Forelimb muscle (tissue), 1 donor: ENCODE measurements at places on chromosomes 4 and X.
A peak's percentile ranks its signal among the peaks of the same experiment; 100 is the strongest.

DNA sequence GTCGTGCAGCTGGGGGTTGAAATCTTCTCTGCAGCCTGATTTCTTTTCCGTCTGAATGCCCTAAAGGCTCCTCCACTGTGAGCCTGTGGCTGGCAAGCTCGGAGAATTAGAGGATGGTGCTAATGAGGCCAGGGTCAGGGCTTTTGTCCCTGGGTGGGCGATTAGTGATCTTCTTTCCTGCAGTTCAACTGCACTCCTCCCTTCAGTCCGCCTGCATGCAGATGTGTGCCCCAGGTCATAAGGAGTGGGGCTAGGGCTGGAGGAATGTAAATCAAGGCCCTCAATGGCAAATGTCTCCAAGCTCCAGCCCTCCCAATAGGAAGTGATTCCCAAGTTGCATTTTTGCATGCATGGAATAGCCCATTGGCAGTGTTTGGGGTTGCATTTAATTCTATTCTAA lies 405.0 kb downstream of the AFF2 start:
- no peak for DNase-seq

GRCh38 chr4:44848466-44848865 lies 122.1 kb upstream of the GNPDA2 start:
- DNase-seq, result no peak

- DNase-seq, result no peak
Observed at GRCh38 chr4:48212165-48212564, 57.5 kb downstream of the TEC start.

GRCh38 chr4:154836513-154836912 lies 55.4 kb downstream of the RBM46 start:
- DNase-seq, result no peak

- no peak for DNase-seq
Observed at GRCh38 chr4:182894681-182895275, 22.4 kb downstream of the DCTD start.

DNA sequence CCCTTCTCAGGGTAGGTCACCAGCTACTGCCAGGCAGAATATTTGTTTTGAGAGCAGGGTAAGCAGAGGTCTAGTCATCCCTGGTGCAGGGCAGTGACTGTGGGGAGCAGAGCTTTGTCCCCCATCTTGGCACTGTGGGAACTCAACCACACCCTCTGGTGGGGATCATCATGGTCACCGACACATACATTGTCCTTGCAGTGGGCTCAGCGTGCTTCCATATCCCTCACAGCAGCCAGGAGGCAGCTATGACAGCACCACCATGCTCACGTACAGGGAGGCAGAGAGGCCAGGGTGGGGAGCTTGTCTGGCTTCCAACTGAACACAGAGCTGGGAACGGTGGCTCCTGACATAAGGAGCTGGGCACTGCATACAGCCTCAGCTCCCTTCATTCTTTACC lies 102.3 kb downstream of the ENPP6 start:
- no peak for DNase-seq

- no peak for DNase-seq
Observed at GRCh38 chr4:47017494-47017893, 13.9 kb upstream of the GABRB1 start.

- DNase-seq, result no peak
Observed at GRCh38 chrX:115957862-115958490, 212.6 kb upstream of the AGTR2 start.

- no peak for DNase-seq
Observed at GRCh38 chrX:45591650-45592049, 391.0 kb upstream of the DIPK2B start.

- no peak for DNase-seq
Observed at GRCh38 chrX:140425712-140426395, 79.0 kb downstream of the SOX3 start.

- no peak for DNase-seq
Observed at GRCh38 chr4:24570172-24570571, 14.2 kb downstream of the DHX15 start.

DNA sequence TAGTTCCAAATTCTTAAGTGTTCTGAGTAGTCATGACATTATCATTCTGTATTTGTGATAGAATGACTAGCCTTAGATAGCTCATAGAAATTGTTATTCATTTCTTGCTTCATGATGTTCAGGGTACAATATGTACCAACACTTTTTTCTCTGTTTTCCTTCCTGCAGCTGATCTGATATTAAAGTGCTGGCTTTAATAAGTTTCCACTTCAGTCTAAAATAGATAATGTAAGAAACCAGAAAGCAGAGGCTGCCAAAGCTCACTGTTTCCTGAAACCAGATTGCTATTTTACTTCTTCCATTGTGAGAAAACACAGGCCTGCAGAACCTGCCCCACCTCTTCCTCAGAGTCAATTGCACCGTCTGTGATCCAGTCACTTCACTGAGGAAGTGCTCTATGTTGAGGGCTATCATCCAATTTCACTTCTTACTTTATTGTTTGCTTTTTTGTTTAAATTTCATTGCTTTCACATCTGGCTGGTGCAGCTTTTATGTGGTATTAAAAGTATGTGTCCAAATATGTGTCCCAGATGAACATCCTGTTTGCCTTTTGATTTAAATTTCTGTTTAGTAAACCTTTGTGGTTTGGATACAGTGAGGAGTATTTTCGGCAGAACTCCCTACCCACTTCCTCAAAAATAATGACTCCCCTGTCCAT lies 652.1 kb downstream of the ANKRD50 start:
- peak; percentile 72 for DNase-seq

DNA sequence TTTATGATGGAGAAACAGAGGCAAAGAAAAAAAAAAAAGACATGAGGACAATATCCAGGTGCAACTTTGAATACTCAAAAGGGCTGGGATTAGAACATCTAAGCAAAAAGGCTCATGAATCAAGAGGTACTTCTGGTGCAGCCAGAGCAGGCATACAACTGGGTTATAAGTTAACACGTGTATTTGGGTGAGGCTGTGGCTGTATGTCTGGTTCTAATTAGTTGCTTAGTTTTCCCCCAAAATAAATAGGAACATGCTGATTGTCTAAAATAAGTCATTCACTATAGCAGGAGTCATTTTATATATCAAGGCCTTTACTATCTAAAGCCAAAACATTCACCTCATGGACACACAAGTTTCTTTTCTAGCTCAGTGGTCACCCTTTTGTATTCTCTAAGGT lies 20.2 kb downstream of the NHS start:
- DNase-seq, result no peak

- no peak for DNase-seq
Observed at GRCh38 chrX:71958281-71958675, 47.6 kb downstream of the NHSL2 start.

GRCh38 chrX:134926864-134927263 lies 63.9 kb upstream of the SMIM10 start:
- no peak for DNase-seq

GRCh38 chr4:38957261-38957815 lies 74.9 kb downstream of the TMEM156 start:
- DNase-seq, result no peak

GRCh38 chrX:122504026-122504425 lies 680.1 kb upstream of the GRIA3 start:
- no peak for DNase-seq

- DNase-seq, result no peak
Observed at GRCh38 chrX:108070891-108071290, 20.5 kb downstream of the PSMD10 start.
